ENCODE measurements at places on chromosomes 1 and 21. TPM values are rescaled to one million over a fixed set of nuclear protein-coding genes. Genes with fewer than 3 reads are reported as not detected.

Gene ADAMTS5
- total RNA-seq, result not detected

Gene F13B
- total RNA-seq, result not detected

Gene COL11A1
- not detected for total RNA-seq

Gene PTGS2
- total RNA-seq, result 10.9 TPM

Gene LDLRAP1
- 14.7 TPM for total RNA-seq

GRCh38 chr1:221122501-221122900 is 243.3 kb downstream of the HLX start:
- no peak overlapping the region for H3K27ac ChIP-seq
- no peaks in the 10 kb centered on the region for H3K4me1 ChIP-seq
- no peak for DNase-seq
- H3K36me3 ChIP-seq, result no peaks in the 10 kb centered on the region

DNA sequence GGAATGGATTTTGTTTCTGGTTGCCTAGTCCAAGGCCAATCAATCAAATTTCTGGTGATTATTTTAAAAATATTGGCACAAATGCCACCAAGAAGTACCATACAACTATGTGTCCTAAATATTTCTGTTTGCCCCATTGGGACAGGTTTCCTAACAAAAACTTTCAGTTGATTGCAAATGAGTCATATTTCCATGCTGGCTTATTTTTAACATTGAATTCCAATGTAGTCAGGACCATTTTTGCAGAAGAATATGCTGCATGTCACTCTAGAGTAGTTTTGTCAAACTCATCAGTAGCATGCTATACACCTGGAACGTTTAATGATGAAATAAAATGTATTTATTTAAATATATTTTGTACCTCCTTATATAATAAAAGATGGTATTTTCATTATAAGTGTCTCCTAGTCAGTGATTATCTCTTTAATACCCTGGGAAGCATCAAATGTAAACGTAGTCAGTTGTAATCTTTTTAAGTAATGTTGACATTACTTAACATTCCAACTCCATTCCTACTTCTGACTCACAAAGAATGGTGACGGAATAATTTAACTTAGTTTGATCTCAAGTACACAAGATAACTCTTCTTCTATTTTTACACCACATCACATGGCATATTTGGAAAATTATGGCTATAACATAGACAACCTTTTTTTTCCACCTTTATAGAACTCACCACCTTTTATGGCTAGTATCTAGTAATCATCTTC is 39.0 kb upstream of the USH2A start:
- H3K27ac ChIP-seq, result no peak overlapping the region
- no peaks in the 10 kb centered on the region for H3K36me3 ChIP-seq
- DNase-seq, result no peak
- H3K27me3 ChIP-seq, result no peaks in the 10 kb centered on the region
- no peak overlapping the region for H3K4me3 ChIP-seq

DNA sequence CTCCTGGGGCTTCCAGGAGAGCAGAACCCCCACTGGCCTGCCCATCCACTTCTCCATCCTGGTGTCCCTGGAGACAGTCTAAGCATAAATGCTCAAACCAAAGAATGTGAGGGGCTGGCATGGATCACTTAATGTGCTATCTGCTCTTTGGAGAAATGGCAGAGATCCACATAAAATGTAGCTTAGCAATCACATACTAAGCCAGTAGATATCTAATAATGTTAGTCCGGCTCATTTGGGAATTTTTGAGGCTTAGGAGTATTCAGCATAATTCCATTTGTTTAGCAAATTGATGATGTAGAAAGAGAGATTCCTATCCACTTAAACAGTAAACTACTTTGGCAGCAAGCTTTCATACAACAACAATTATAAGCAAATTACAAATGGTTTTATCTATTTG is 90.7 kb downstream of the TENT5C start:
- DNase-seq, result no peak
- H3K27me3 ChIP-seq, result peaks cover 41% of the 10 kb centered on the region
- no peak overlapping the region for H3K4me3 ChIP-seq
- H3K36me3 ChIP-seq, result no peaks in the 10 kb centered on the region

DNA sequence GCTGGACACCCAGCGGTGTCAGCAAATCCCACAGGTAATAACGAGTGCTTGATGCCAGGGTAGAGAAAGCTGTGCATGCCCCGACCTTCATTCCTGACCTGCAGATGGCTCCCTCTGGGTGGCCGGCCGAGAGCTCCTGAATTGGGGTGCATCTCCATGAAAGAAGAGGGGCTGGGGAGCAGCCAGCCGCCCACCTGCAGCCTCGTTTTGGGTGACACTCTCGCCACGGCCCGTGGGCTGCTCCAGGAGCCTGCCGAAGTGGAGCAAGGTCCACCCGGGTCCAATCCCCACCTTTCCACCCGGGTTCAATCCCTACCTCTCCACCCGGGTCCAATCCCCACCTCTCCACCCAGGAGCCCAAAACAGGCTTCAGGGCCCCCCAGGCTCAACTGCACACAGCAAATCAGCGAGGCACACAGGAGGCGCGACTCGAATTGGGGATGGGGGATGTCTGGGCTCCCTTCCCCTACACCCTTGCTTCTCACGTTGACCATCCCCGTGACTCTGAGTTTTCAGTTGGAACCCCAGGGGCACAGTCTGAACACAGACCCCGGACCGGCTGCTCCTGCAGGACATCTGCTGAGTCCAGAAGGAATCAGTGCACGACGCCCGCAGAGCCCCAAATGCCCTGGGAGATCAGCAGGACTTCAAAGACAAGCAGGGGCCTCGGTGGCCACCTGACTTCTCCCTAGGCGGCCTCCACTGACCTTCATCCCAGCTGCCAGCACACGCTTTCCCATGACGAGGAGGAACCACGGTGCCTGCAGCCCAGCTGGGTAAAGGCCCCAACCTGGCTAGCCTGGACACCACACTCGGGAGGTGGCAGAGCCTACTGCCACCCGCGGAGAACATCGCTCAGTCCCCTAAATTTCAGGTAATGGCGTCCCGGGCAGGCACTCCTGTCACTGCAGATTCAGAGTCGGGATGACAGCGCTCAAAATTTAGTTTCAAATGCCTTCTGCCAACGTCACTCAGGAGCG is 159.0 kb downstream of the NPHP4 start:
- H3K27me3 ChIP-seq, result peaks cover 17% of the 10 kb centered on the region
- H3K4me3 ChIP-seq, result no peak overlapping the region
- H3K4me1 ChIP-seq, result no peaks in the 10 kb centered on the region
- H3K27ac ChIP-seq, result no peak overlapping the region
- no peak for DNase-seq

DNA sequence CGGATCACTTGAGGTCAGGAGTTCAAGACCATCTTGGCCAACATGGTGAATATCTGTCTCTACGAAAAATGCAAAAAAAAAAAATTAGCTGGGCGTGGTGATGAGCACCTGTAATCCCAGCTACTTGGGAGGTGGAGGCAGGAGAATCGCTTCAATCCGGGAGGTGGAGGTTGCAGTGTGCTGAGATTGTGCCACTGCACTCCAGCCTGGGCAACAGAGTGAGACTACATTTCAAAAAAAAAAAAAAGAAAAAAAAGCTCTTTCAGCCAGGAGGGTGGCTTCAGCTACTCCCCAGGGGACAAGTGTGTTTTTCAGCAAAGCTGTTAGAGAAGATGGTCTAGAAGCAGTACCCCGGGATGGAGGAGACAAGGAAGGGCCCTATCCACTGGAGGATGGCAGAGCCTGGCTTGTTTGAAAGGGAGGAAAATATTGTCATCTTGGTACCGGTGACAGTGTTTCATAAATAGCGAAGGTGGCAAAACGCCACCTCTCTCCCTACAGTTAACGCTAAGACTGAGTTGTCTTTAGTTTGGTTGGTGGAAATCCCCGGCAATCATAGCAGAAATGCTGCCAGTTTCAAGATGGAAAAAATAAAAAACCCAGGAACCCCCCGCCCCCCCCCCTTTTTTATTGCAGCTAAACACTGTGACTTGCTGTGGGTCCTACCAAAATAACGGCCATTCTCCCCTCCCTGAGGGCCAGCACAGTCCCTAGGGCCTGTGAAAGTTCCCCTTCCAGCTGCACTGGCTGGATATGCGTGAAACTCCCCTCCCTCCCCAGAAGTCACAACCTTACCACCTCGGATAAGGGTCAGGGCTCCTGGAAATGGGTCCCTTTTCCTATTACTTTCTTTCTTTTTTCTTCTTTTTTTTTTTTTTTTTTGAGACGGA is 3.5 kb downstream of the PIK3CD start:
- H3K27ac ChIP-seq, result peak overlapping the region; percentile 99
- H3K27me3 ChIP-seq, result no peaks in the 10 kb centered on the region
- peak overlapping the region; percentile 88 for H3K4me3 ChIP-seq
- DNase-seq, result peak; percentile 70
- peaks cover 8% of the 10 kb centered on the region for H3K36me3 ChIP-seq

DNA sequence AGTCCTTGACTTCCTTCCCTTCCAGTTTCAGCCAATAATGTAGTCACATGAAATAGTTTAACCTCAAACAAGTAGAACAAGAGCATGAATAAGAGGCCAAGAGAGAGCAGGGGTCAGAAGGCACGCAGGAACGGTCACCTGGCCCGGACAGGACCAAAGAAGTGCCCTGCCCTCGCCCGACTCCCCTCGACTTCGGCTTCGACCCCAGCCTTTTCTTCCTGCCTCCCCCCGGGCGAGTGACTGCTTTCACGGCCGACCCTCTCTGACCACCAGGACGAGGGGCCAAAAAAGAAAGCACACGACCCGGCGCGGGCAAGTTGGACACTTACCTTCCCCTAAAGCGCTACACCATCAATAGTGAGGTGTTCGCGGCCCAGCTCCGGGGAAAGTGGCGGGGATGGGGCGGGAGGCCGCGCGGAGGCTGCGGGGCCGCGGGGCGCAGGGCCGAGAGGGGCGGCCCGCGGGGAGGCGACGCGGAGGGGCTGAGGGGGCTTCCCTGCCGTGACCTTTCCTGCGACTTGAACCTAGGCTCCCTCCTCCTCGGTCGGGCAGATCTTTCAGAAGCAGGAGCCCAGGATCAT is 519 bp downstream of the RERE start:
- no peaks in the 10 kb centered on the region for H3K27me3 ChIP-seq
- peaks cover 5% of the 10 kb centered on the region for H3K36me3 ChIP-seq
- peaks cover 52% of the 10 kb centered on the region for H3K4me1 ChIP-seq

DNA sequence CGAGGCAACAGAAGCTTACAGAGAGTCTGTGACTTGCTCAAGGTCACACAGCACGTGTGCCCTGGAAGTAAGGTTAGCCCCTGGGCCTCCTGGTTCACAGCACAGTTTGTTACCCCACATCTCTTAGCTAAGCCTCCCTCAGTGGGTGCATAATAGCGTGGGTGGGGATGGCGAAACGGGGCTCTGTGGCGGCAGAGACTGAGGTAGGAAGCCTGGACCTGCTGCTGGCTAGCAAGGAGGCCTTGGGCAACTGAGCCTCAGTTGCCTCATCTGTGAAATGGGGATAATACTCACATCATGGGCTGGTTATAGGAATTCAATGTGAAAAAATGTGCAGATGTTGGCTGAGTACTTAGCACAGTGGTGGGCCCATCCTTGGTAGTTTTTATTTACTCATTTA is 596 bp downstream of the PADI4 start:
- no peak overlapping the region for H3K27ac ChIP-seq
- no peak overlapping the region for H3K4me3 ChIP-seq
- DNase-seq, result no peak
- H3K36me3 ChIP-seq, result no peaks in the 10 kb centered on the region
- no peaks in the 10 kb centered on the region for H3K4me1 ChIP-seq

- H3K27me3 ChIP-seq, result peaks cover 5% of the 10 kb centered on the region
- H3K27ac ChIP-seq, result no peak overlapping the region
- no peaks in the 10 kb centered on the region for H3K36me3 ChIP-seq
- H3K4me1 ChIP-seq, result peaks cover 26% of the 10 kb centered on the region
- H3K4me3 ChIP-seq, result no peak overlapping the region
Measured at GRCh38 chr1:246786606-246787238, 62.5 kb downstream of the SCCPDH start.

DNA sequence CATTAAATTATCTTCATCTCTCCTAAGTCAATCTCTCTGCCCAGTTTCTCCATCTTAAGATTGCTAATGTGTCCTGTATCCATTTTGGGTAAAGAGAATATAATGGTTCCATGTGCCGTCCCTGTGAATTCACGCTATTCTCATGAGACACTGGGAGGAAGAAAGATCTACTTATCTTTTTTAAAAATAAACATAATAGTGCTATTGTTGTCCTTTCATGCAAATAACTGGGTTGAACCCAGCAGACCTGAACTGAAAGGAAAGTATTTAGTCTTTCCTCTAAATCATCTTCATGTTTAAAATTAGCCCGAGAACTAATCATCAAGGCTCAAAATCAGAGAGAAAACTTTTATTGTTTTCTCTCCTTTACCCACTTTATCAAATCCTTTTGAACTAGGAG is 22.4 kb downstream of the SLAMF1 start:
- H3K27ac ChIP-seq, result peak overlapping the region; percentile 99
- H3K36me3 ChIP-seq, result peaks cover 53% of the 10 kb centered on the region
- peak overlapping the region; percentile 92 for H3K4me3 ChIP-seq
- H3K27me3 ChIP-seq, result no peaks in the 10 kb centered on the region
- H3K4me1 ChIP-seq, result peaks cover 94% of the 10 kb centered on the region

DNA sequence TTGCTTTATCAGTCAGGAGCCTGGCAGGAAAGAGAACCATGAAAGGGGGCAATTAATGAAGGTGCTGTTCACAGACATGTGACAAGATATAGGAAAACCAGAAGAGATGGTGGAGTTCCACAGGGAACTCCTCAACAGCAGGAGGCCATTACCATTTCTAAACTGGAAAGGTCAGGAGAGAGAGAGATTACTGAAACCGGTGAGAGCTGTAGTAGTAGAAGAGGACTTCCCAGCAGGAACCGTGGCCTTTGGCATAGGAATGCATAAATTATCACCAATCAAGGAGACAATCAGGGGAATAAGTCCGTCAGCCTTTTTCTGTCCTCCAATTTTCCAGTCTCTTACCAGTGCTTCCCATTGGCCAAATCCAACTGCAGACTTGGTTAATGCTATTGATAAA is 23.0 kb upstream of the ABCD3 start:
- H3K4me1 ChIP-seq, result no peaks in the 10 kb centered on the region
- H3K27me3 ChIP-seq, result peaks cover 9% of the 10 kb centered on the region
- H3K36me3 ChIP-seq, result no peaks in the 10 kb centered on the region
- H3K27ac ChIP-seq, result no peak overlapping the region

- no peaks in the 10 kb centered on the region for H3K36me3 ChIP-seq
- H3K4me3 ChIP-seq, result no peak overlapping the region
- DNase-seq, result peak; percentile 44
- no peak overlapping the region for H3K27ac ChIP-seq
Measured at GRCh38 chr1:158087320-158087927, 93.3 kb upstream of the CD1D start.

DNA sequence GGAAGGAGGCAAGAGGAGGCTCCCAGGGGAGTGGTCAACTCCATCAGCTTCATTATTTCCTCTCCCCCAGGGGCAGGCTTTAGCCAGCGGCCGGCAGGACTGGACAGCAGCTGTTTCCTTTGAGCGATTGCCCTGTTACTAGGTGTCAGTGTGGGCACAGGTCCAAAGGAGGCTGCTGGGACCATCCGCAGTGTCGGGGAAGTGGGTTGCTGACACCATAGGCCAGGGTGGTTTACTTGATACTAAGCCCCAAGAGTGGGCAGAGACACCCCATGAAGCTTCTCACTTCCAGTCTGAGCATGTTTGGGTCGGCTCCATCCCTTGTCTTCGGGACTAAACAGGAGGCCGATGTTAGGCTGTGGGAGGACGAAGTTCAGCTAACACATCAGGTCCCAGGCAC is 63.6 kb downstream of the KAZN start:
- H3K27me3 ChIP-seq, result peaks cover 5% of the 10 kb centered on the region
- no peaks in the 10 kb centered on the region for H3K4me1 ChIP-seq
- DNase-seq, result no peak
- H3K27ac ChIP-seq, result no peak overlapping the region

GRCh38 chr21:36567216-36567885 is 87.4 kb upstream of the CLDN14 start:
- no peaks in the 10 kb centered on the region for H3K4me1 ChIP-seq
- H3K27ac ChIP-seq, result no peak overlapping the region
- no peak for DNase-seq
- peaks cover 21% of the 10 kb centered on the region for H3K27me3 ChIP-seq
- H3K4me3 ChIP-seq, result no peak overlapping the region

- no peaks in the 10 kb centered on the region for H3K4me1 ChIP-seq
- DNase-seq, result no peak
- H3K36me3 ChIP-seq, result no peaks in the 10 kb centered on the region
- H3K27ac ChIP-seq, result no peak overlapping the region
- H3K4me3 ChIP-seq, result no peak overlapping the region
Measured at GRCh38 chr1:207919523-207920170, 8.7 kb upstream of the CD34 start.
